ENCODE measurements at places on chromosomes 5 and 9. TPM values are rescaled to one million over a fixed set of nuclear protein-coding genes. Genes with fewer than 3 reads are reported as not detected.

Gene RASEF
- 0.09 TPM for total RNA-seq

Gene BARHL1
- not detected for total RNA-seq

Gene CEL
- total RNA-seq = 2.8 TPM

Gene LCNL1
- not detected for total RNA-seq

Gene DMRT3
- not detected for total RNA-seq

Gene DNAH5
- not detected for total RNA-seq

Gene RFX3
- 7.4 TPM for total RNA-seq

Gene WDR38
- total RNA-seq = not detected

Gene PCDHB11
- total RNA-seq = 14.2 TPM

GRCh38 chr9:35791297-35791921 is at the start of gene NPR2:
NPR2 (plus strand) TSS chr9:35791591; CDS start chr9:35792409, 818 bp downstream.
- H3K4me1 ChIP-seq = no peaks in the 10 kb centered on the region
- no peaks in the 10 kb centered on the region for H3K27me3 ChIP-seq
- no peaks in the 10 kb centered on the region for H3K36me3 ChIP-seq
- no peak for DNase-seq

- no peak for DNase-seq
- H3K27ac ChIP-seq = no peak overlapping the region
- H3K4me1 ChIP-seq = no peaks in the 10 kb centered on the region
- peaks cover 12% of the 10 kb centered on the region for H3K27me3 ChIP-seq
- H3K4me3 ChIP-seq = no peak overlapping the region
Measured at GRCh38 chr9:111615928-111616327, 15.2 kb upstream of the DNAJC25 start.

GRCh38 chr5:612498-613424 is 621 bp downstream of the CEP72 start:
- H3K27me3 ChIP-seq = no peaks in the 10 kb centered on the region
- DNase-seq = peak; percentile 23
- H3K4me1 ChIP-seq = peaks cover 3% of the 10 kb centered on the region
- H3K27ac ChIP-seq = peak overlapping the region; percentile 66
- peaks cover 10% of the 10 kb centered on the region for H3K36me3 ChIP-seq

DNA sequence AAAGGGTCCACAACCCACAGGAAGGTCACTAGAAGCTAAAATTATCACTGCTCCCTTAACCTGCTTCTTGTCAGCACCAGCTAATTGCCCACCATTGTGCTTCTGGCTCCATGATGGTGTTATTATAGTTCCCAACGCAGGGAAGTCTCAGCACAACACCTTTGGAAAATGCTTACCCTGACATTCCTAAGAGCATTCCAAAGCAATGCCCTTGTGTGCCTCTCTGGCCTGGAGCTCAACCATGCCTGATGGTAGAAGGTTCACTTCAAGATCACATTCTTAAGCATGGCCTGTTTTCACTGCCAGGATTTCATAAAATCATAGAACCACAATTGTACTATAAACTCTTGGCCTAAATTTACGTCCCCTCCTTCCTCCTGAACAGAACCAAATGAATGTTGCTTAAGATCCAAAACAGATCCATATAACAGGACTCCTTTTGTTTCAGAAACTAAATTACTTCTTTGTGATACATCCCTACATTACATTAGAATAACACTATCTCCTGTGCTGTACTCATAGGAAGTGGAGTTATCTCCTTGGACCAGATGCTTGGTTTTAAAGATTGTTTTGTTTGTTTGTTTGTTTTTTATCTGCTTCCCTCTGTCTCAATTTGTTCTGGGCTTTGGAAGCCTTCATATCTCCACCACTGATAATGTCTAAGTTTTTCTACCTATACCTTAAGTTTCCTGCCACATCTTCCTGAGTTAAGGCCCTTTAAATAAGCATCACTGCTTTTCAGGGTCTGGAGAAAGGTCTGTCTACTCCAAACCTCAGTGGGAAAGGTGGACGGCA is 32.1 kb downstream of the ARL15 start:
- H3K4me3 ChIP-seq = no peak overlapping the region
- H3K27me3 ChIP-seq = no peaks in the 10 kb centered on the region
- no peak overlapping the region for H3K27ac ChIP-seq
- no peaks in the 10 kb centered on the region for H3K4me1 ChIP-seq
- no peaks in the 10 kb centered on the region for H3K36me3 ChIP-seq

DNA sequence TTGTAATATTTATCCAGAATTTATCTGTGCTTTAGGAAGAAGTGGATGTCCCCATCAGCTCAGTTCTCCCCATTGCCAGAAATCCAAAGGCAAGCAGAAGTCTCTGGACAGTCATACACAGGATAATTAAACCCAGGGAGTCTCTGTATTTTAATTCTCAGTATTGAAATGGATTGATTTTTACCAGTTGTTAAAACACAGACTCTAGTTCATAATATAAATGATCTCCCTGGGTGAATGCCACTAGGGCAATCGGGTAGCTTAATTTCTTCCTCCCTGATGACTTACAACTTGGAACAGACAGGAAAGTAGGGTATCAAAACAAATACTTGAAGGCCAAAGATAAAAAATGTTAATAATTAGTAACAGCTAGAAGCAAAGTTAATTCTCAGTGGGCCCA is 66.5 kb upstream of the DAP start:
- H3K36me3 ChIP-seq = no peaks in the 10 kb centered on the region
- H3K27ac ChIP-seq = no peak overlapping the region
- no peak overlapping the region for H3K4me3 ChIP-seq
- H3K4me1 ChIP-seq = no peaks in the 10 kb centered on the region
- DNase-seq = no peak

DNA sequence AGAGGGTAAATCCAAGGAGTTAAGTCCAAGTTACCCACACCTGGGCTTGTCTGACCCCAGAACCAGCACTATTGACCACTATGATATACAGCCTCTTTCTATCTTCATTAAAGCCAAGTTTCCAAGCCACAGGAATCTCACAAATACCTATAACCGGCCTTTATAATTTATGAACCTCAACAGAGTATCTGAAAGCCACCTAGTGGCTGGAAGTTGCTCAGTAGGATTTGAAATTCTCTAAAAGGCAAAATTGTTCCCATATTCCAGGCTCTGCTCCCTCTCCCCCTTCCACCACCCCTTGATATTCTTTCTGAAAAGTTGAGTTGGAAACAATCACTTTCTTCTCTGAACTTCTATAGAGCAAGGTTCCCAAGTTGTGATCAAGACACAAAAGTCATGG is 106.4 kb upstream of the GPR151 start:
- H3K27me3 ChIP-seq = peaks cover 53% of the 10 kb centered on the region
- no peak overlapping the region for H3K27ac ChIP-seq
- no peak overlapping the region for H3K4me3 ChIP-seq
- H3K36me3 ChIP-seq = no peaks in the 10 kb centered on the region
- H3K4me1 ChIP-seq = no peaks in the 10 kb centered on the region

DNA sequence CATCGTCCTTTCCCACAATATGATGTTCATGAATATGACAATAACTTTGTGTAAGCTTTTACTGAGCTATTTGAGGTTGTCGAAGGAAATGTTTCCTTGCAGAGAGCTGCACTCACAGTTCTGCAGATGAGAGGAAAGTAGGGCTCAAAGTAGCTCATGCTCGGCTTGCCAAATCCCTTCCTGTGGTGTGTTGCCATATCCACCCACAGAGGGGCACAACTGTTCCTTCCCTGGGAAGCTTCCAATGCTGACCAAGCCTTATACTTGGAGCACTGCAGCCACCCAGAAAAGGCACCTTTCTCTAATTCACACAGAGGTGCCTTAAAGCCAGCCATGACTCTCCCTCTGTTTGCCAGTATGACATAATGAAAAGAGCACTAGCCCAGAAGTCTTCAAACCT is 390.3 kb downstream of the CAAP1 start:
- no peak overlapping the region for H3K27ac ChIP-seq
- DNase-seq = no peak
- no peaks in the 10 kb centered on the region for H3K4me1 ChIP-seq

GRCh38 chr5:84477485-84477884 is 92.8 kb upstream of the EDIL3 start:
- H3K4me1 ChIP-seq = no peaks in the 10 kb centered on the region
- no peak overlapping the region for H3K4me3 ChIP-seq
- no peak overlapping the region for H3K27ac ChIP-seq
- no peaks in the 10 kb centered on the region for H3K36me3 ChIP-seq

DNA sequence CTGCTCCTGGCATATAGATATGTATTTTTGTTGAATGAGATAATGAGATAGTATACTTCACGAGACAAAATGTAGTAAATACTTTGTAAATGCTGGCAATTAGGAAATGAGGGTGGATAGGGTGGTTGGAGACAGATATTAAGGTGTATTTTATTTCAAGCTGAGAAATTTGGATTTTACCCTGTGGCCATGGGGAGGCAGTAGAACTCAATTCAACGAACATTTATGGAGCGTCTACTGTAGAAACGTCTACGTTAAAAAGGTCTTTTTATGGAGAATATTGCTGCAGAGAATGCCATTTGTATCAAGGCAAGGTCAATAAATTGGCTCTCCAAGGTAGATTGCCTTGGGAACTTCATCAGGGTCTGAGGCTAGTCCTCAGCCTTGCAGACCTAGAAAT is 21.5 kb upstream of the RALGPS1 start:
- H3K4me1 ChIP-seq = no peaks in the 10 kb centered on the region
- DNase-seq = peak; percentile 32
- no peak overlapping the region for H3K4me3 ChIP-seq
- H3K27me3 ChIP-seq = no peaks in the 10 kb centered on the region
- no peak overlapping the region for H3K27ac ChIP-seq

- H3K36me3 ChIP-seq = no peaks in the 10 kb centered on the region
- H3K27ac ChIP-seq = no peak overlapping the region
- H3K27me3 ChIP-seq = no peaks in the 10 kb centered on the region
- no peak for DNase-seq
- H3K4me1 ChIP-seq = peaks cover 5% of the 10 kb centered on the region
- H3K4me3 ChIP-seq = no peak overlapping the region
Measured at GRCh38 chr5:56822981-56823380, 7.6 kb downstream of the MAP3K1 start.

DNA sequence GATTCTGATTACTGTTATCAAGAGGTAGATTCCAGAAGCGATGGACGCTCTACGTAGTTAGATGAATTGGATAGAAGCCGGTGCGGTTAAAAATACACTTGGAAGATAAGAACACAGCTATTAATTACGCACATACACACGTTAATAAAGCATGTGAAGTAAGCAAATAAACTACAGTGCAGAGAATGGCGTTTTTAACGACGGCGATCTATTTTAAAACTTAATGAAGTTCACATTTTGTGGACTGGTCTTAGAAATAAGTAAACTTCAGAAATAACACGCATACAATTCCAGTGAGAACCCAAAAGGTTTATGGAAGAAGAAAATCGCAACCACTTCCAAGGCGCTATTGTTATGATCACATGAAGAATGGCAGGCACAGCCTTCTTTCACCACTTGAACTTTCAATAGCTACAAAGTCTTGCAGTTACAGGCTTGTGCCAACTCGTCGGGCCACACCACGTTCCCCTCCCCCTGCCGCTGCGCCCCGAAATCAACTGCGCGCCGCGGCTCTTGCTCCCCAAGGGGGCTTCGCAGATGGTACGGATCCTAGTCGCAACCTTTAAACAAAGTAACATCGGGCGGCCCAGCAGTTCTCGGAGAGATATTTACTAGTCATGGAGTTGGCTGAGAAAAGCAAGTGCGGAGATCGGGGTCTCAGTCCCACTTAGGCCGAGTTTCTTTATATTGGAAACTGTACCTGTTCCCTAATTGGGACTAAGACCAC is 866 bp upstream of the SEMA6A start:
- H3K27me3 ChIP-seq = peaks cover 34% of the 10 kb centered on the region
- H3K4me1 ChIP-seq = peaks cover 14% of the 10 kb centered on the region
- DNase-seq = peak; percentile 43
- peak overlapping the region; percentile 61 for H3K4me3 ChIP-seq
- no peaks in the 10 kb centered on the region for H3K36me3 ChIP-seq
- no peak overlapping the region for H3K27ac ChIP-seq
